ENCODE measurements at places on chromosomes 5 and 9.
A peak's percentile ranks its signal among the peaks of the same experiment; 100 is the strongest.

GRCh38 chr9:108184941-108185340 is 670.8 kb downstream of the ACTL7B start:
- no peaks in the 10 kb centered on the region for H3K36me3 ChIP-seq
- peak; percentile 75 for DNase-seq
- peaks cover 24% of the 10 kb centered on the region for H3K4me1 ChIP-seq
- H3K27ac ChIP-seq, result peak overlapping the region; percentile 60
- no peak overlapping the region for H3K4me3 ChIP-seq

DNA sequence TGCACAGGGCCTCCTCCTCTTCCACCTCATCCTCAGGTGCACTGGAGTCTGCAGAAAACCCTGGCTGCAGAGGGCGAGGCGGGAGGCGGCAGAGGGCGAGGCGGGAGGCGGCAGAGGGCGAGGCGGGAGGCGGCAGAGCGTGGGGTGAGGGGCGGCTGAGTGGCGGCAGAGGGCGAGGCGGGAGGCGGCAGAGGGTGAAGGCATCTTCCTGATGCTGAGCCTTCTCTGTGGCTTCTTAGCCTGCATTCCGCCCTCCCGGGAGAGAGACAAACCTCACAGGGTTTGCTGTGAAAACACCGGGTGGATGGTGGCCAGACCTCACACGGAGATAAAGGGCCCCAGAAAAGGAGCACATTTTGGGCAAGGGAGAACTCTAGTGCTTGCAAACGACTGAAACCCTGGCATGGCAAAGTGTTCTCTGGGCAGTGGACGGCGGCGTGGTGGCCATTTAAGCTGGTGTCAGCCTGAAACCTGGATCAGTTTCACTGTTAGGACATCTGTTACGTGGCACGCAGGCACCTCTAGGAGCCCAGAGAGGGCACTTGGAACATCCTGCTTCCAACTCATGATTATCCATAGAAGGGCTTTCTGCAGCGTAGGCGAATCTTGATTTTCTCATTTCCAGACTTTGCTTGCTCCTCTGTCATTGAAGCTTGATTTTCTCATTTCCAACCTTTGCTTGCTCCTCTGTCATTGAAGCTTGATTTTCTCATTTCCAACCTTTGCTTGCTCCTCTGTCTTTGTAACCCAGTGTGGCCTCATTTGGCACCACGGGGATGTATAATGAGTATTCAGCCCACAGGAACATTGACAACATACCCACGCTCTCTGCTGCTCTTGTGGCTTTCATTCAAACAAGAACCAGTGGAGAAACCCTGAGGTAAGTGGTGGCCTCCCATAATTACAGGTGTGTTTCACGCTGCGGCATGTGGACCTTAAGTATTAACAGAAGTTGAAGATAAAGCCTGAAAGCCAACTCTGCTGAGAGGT is 16.3 kb upstream of the PLEKHG4B start:
- H3K4me1 ChIP-seq, result no peaks in the 10 kb centered on the region
- H3K36me3 ChIP-seq, result no peaks in the 10 kb centered on the region
- H3K27ac ChIP-seq, result no peak overlapping the region
- H3K27me3 ChIP-seq, result peaks cover 64% of the 10 kb centered on the region

- no peaks in the 10 kb centered on the region for H3K27me3 ChIP-seq
- H3K4me3 ChIP-seq, result no peak overlapping the region
- no peak for DNase-seq
- H3K27ac ChIP-seq, result no peak overlapping the region
- no peaks in the 10 kb centered on the region for H3K4me1 ChIP-seq
- peaks cover 17% of the 10 kb centered on the region for H3K36me3 ChIP-seq
Observed at GRCh38 chr5:72268260-72268659, 51.8 kb downstream of the MRPS27 start.

DNA sequence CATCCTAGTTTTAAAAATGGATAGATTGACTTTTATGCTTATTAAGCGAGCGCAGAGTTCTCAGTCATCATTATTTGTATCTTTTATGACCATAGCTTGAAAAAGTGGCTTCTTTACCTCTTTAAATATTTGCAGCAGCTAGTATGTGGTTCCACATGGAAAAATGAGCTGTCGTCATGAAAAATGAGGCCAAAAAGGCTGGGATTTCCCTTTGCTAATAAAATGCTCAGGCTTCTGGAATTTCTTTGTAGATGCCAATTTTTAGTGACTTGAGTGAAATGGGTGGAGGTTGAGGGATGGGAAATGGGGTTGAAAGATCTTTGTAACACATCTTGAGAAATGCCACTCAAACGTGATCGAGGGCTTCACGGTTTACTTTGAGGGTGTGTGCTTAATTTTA is 35.2 kb downstream of the RAI14 start:
- H3K4me3 ChIP-seq, result no peak overlapping the region
- DNase-seq, result no peak
- H3K36me3 ChIP-seq, result peaks cover 52% of the 10 kb centered on the region
- peaks cover 13% of the 10 kb centered on the region for H3K4me1 ChIP-seq

- no peak overlapping the region for H3K4me3 ChIP-seq
- DNase-seq, result no peak
- no peaks in the 10 kb centered on the region for H3K4me1 ChIP-seq
Observed at GRCh38 chr9:5596173-5596572, 32.7 kb upstream of the RIC1 start.

GRCh38 chr9:14372437-14373335 is 58.7 kb upstream of the NFIB start:
- no peaks in the 10 kb centered on the region for H3K27me3 ChIP-seq
- H3K36me3 ChIP-seq, result no peaks in the 10 kb centered on the region
- peak; percentile 60 for DNase-seq
- no peak overlapping the region for H3K4me3 ChIP-seq
- H3K4me1 ChIP-seq, result peaks cover 21% of the 10 kb centered on the region

DNA sequence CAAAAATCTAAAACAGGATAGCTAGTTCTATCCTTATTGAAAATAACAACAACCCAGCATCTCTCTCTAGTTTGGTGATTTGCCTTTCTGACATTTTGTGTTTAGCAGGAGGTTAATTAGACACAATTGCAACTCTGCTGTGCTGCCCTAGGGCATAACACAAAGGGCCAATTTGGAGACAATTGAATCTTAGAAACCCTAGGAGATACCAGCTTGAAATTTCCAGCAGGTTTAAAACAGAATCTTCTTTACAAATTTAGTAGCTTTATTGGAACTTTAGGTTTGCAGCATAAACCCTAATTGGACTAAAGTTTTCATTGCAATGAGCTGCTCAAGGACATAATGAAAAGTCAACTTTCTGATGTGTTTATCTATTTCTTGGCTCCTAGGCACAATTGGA is 166.7 kb upstream of the FER start:
- peaks cover 2% of the 10 kb centered on the region for H3K27me3 ChIP-seq
- H3K36me3 ChIP-seq, result no peaks in the 10 kb centered on the region
- no peak overlapping the region for H3K27ac ChIP-seq
- H3K4me1 ChIP-seq, result no peaks in the 10 kb centered on the region
- no peak for DNase-seq

GRCh38 chr9:121727295-121728020 is 76.0 kb downstream of the DAB2IP start:
- H3K4me3 ChIP-seq, result no peak overlapping the region
- no peak overlapping the region for H3K27ac ChIP-seq
- no peak for DNase-seq
- no peaks in the 10 kb centered on the region for H3K27me3 ChIP-seq
- peaks cover 14% of the 10 kb centered on the region for H3K4me1 ChIP-seq

- H3K36me3 ChIP-seq, result no peaks in the 10 kb centered on the region
- H3K27ac ChIP-seq, result no peak overlapping the region
- no peak for DNase-seq
- peaks cover 22% of the 10 kb centered on the region for H3K4me1 ChIP-seq
Observed at GRCh38 chr5:14806456-14806855, 65.1 kb downstream of the ANKH start.

DNA sequence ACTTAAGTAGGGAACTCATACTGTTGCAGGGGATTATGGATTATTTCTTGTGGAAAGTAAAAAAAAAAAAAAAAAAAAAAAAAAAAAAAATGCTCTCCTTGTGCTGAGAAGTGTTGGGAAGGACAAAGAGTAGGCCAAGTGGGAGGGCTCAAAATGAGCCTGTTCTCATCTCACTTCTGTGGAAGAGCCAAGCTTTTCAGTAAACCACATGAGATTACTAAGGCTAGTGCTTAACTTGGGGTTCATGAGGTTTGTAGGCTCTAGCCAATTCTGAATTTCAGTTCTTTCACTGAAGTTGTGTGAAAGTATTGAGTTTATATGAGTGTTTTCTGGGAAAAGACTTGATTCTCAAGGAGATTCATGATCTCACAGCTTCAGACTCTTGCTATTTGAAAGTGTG is 23.0 kb upstream of the CEP78 start:
- H3K4me3 ChIP-seq, result no peak overlapping the region
- no peak for DNase-seq
- no peaks in the 10 kb centered on the region for H3K27me3 ChIP-seq
- H3K36me3 ChIP-seq, result no peaks in the 10 kb centered on the region
- no peak overlapping the region for H3K27ac ChIP-seq

GRCh38 chr9:94791435-94791834 is 64.9 kb downstream of the AOPEP start:
- no peak for DNase-seq
- H3K4me3 ChIP-seq, result no peak overlapping the region
- H3K27ac ChIP-seq, result no peak overlapping the region
- H3K27me3 ChIP-seq, result no peaks in the 10 kb centered on the region

GRCh38 chr9:133995012-133995896 is 3.1 kb upstream of the VAV2 start:
- H3K36me3 ChIP-seq, result no peaks in the 10 kb centered on the region
- H3K4me1 ChIP-seq, result no peaks in the 10 kb centered on the region
- no peak overlapping the region for H3K4me3 ChIP-seq
- no peaks in the 10 kb centered on the region for H3K27me3 ChIP-seq
- H3K27ac ChIP-seq, result no peak overlapping the region
- DNase-seq, result no peak

DNA sequence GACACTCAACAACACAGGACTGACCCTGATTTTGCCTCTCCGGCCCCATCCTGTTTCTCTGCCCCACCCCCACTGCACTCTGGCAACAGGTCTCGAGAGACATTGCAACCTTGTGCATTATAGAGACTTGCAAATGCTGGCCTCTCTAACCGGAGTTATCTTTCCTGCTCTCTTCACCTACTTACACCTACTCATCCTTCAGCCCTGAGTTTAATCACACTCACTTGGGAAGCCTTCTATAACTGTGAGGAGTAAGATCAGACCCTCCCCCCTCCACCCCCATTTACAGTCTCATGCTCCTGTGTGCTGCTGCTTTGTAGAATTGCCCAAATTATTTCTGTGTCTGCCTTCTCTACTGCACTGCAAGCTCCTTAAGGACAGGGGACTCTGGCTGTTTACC is 42.8 kb downstream of the WWC1 start:
- no peaks in the 10 kb centered on the region for H3K36me3 ChIP-seq
- no peak overlapping the region for H3K27ac ChIP-seq
- no peak for DNase-seq
- no peak overlapping the region for H3K4me3 ChIP-seq
- H3K27me3 ChIP-seq, result no peaks in the 10 kb centered on the region
